ENCODE measurements at places on chromosomes 6 and 20. TPM values are rescaled to one million over a fixed set of nuclear protein-coding genes. Genes with fewer than 3 reads are reported as not detected.

- peak; percentile 7 for DNase-seq
Observed at GRCh38 chr6:130018744-130019325, 454 bp downstream of the L3MBTL3 start.

DNA sequence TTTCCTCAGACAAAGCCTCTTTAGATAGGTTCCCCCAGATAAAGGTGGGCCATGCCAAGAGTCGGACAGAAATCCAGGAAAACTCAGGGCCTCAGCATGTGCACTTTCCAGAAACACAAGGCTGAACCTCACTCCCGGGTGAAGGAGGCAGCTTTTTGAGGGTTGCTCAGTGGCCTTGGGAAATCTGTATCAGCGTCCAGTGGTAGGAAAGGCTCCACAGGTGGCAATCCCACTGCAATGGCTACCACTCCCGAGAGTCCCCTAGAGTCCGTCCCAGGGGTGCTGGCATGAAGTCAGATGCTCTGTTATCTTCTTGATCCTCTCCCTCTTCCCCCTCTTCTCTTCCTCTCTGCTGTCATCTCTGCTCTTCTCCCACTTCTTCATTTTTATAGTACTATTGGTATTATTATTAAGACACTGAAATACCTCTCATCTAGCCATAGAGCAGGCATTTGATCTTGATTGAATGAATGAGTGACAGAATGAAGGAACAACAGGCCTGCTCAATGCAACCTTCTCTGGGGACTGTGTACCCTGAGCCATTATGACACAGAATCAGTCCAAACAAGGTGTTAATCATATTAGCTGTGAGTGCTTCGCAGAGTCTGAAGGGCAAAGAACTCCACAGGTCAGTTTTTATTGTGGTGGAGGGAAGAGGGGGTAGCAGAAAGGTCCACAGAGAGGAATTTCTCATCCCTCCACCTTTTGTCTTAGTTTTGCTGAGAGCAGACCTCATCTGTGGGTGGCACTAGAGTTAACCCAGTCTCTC is 13.3 kb downstream of the SLC22A1 start:
- DNase-seq = no peak

- no peak for DNase-seq
Observed at GRCh38 chr6:53943395-53943794, 148.6 kb downstream of the LRRC1 start.

DNA sequence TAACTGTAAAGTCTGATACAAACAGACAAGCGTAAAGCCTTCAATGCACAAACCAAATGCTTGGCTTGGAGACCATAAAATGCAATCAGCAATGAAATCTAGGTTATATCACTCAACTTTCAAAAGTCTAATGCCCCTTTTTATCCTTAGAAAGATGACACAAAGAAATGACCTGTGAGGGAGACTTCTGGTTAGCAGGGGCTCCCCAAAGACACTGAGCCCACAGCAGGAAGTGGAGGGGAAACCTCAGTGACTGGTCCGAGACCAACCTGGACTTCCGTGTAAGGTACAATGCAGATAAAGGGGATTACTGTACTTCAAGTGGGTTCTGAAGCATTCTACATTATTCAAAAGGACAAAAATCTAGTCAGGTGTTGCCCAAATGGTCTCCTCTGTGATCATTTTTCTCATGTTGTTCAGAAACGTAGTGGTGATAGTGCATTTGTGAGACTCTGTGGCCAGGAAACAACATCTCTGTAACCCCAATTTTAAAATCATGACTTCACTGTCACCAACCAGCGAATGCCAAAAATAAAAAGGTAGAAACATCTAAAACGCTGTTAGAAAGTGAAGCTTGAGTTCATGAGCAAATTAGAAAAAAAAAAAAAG is 88.2 kb downstream of the HIVEP2 start:
- no peak for DNase-seq

- DNase-seq = no peak
Observed at GRCh38 chr20:4113615-4114603, 98.6 kb upstream of the RNF24 start.

- no peak for DNase-seq
Observed at GRCh38 chr20:34634392-34634791, 42.5 kb downstream of the PIGU start.

DNA sequence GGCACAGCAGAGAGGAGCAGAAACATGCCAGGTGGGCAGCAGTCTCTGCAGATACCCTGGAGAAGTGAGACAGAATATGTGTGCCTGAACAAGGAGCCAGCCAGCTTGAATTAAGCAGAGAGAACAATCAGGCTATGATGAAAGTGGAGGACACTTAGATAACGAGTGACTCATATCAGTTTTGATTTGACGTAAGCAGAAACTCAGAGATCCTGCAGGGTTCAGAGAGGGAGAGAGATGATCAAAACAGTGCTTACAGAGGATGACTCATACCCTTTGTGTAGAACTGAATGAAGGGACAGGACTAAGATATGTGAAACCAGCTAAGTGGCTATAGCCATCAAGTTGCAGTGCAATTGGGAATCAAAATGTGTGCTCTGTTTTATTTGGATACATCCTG is 300.7 kb downstream of the TENT5A start:
- DNase-seq = no peak

GRCh38 chr20:7994809-7995208 is 24.8 kb downstream of the TMX4 start:
- no peak for DNase-seq

GRCh38 chr6:104686550-104687175 is 173.1 kb downstream of the HACE1 start:
- no peak for DNase-seq

SLC35D3 gene
- not detected for total RNA-seq

FKBP5 gene
- 132 TPM for total RNA-seq

CLPSL1 gene
- not detected for total RNA-seq

MOG gene
- total RNA-seq = 5.3 TPM

ANGPT4 gene
- total RNA-seq = 0.05 TPM

ZNF165 gene
- total RNA-seq = 0.67 TPM

Data from heart right ventricle (tissue), 16 donors.